ENCODE measurements at places on chromosomes 12 and 14.
A peak's percentile ranks its signal among the peaks of the same experiment; 100 is the strongest.

- peak; percentile 65 for DNase-seq
Observed at GRCh38 chr12:69497308-69498026, 27.3 kb downstream of the FRS2 start.

GRCh38 chr12:94100990-94101737, 47.2 kb upstream of the PLXNC1 start:
- DNase-seq, result peak; percentile 94

- DNase-seq, result no peak
Observed at GRCh38 chr12:321606-322326, 59.1 kb upstream of the SLC6A13 start.

GRCh38 chr12:124661341-124661740, 93.9 kb upstream of the NCOR2 start:
- no peak for DNase-seq

GRCh38 chr12:54206791-54207190, 18.0 kb upstream of the SMUG1 start:
- DNase-seq, result no peak

GRCh38 chr12:30939234-30939633, 12.7 kb downstream of the TSPAN11 start:
- no peak for DNase-seq

GRCh38 chr12:114689075-114689994, 5.4 kb upstream of the TBX3 start:
- no peak for DNase-seq

DNA sequence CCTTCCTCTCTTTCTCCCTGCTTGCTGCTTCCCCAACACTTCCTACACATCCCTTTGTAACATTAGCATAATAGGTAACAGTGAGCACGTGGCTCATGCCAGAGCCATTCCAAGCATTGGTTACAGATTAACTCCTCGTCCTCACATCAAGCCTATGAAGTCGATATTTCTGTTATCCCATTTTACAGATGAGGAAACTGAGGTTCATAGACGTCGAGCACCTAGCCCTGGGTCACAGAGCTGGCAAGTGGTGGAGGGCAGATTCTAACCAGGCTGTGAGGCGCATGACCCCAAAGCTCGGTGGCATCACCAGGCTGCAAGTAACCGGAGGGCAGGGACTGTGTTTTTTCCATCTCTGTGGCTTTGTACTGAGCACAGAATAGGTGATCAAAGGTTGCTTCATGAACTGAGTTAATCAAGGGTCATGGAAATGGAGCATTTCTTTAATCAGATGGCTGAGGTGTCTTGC, 5.7 kb upstream of the SERPINA1 start:
- no peak for DNase-seq

DNA sequence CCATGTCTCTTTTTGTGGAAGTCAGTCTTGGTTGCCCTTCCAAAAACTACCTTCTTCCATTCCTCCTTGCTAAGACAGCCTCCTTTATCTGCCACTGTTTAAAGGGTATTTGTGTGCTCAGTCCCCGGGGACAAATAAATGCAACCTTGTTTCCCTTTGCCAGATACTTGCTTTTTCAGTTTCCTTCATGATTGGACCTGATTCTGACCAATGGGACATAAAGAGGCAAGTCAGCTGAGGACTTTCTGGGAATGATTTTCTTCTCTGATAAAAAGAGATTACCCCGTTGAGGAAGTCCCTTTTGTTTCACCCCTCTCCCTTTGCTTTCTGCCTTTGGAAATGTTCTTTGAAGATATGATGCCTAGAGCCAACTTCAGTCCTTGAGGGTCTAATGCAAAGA, 7.4 kb upstream of the TUBA1B start:
- DNase-seq, result no peak

DNA sequence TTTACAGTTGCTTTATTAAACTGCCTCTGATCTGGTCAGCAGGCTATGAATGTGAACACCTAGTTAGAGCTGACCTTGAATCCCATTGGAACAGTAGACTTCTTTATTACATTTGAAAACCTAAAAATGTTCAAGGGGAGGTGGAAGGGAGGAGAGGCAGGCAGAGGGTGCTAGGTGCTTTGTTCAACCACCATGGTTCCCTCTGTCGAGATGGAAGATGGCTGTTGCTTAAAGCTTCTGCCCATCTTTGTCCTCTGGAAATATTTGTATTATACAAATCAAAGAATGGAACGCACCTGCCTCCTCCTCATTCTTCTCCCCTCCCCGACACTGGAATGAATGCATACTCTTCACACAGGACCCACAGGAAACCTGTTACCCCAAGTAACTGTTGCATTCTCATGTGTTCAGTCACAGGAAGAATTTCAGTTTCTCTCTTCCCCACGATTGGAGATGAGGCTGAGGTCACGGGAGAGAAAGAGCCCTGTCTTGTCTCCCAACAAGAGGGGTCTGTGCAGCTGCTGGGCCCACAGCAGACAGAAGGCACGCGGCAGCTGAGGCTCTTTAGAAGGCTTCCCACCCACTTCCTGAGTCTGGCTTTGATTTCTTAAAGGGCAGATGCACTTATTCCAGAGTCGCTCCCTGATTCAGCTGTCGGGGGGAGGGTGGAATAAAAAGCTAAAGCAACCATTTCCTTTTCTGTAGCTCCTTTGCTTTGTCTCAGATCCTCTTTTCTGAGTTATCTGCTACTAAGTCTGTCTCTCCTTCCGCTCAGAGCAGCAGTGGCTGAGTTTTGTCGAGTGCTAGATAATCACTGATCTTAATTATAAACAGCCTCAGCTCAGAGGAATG, 217.9 kb upstream of the BTG1 start:
- DNase-seq, result peak; percentile 79

GRCh38 chr12:116217045-116217735, 60.3 kb downstream of the MED13L start:
- DNase-seq, result no peak

DNA sequence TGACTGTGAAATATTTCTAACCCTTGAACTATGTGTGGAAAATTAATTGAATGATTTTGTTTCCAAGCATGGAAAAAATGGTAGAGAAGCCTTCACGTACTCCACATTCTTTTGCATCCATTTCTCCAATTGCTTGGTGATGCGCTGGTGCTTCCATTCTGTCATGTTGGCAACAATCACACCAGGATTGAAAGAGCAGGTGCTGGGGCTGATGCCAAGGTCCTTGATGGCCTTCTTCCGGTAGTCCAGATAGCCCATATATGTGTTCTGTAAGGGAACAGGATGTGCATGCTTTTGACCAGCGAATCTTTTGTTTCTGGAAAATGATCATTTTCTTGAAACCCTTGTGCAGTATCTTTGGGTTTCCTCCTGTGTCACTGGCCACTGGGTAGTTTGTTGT, 28.6 kb downstream of the TDG start:
- DNase-seq, result no peak

GRCh38 chr14:92564344-92565039, 50.9 kb downstream of the RIN3 start:
- no peak for DNase-seq

GRCh38 chr14:90828642-90829487, 12.6 kb upstream of the TTC7B start:
- peak; percentile 84 for DNase-seq

DNA sequence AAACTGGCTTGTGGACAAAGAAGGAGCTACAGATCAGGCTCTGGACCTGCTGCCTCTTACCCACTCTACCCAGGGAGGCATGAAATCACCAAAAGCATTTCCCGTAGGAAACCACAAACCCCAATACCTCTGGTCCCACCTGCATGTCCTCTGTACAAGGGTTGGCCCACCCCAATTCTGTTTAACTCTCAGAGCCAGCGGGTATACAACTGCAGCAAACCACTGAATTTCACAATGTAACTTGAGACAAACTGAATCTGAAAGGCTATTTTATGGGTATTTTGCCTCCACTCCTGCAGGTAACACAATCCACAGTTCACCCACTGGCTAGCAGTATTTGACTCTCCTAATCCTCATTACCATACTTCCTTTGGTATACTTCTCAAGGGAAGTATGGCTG, 16.5 kb downstream of the SIX1 start:
- no peak for DNase-seq

GRCh38 chr14:90193925-90194324, 62.4 kb upstream of the PSMC1 start:
- DNase-seq, result peak; percentile 61

GRCh38 chr14:71414631-71415403, 507.6 kb downstream of the PCNX1 start:
- DNase-seq, result no peak

- DNase-seq, result no peak
Observed at GRCh38 chr12:38648813-38649212, 256.6 kb downstream of the CPNE8 start.

DNA sequence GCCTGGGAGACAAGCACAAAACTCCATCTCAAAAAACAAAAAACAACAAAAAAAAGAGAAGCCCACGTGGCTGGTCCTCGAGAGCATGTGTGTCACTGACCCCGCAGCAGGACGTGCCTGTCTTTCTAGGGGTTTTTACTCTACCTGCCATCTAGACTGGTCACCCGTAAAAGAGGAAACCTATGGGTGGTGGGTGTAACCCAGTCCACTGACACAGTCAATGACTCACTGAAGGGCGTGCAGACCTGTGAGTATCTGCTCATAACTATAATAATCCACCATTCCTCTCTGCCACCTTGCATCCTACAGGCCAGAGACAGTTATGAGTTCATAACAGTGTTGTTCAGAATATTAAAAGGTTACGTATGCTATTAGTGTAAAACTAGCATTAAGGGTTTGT, 4.6 kb downstream of the GOLGA3 start:
- DNase-seq, result no peak

DNA sequence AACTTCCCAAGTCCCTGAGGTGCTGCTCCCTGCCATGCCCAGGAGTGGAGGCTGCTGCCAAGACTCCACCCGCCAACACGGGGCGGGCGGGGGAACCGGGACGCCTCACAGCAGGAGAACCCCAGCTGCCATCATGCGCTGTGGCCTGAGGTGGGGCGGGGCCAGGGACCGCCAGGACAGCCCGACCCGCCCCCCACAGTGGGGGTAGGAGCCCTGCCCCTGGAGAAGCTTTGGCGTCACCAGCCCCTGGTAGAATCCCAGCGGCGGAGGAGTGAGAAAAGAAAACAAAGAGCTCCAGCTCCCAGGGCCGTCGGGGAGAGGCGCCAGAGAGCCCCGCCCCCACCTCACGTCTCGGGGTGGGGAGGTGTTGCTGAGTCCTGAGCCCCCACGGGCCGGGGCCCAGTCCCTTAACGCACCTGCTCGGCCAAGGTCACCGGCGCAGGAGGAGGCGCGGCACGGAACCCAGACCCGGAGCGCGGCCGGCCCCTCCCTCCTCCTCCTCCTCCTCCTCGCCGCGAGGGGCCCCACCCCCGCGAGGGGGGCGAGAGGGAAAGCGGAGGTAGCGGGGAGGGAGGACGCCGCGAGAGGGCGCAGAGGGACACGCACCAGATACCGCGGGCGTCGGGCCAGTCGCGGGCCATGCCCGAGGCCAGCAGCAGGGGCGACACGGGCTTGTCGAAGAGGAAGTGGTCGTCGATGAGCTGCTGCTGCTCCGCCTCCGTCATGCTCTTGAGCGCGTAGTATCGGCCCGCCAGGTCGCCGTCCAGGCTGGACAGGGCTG, 1.8 kb downstream of the CKB start:
- DNase-seq, result peak; percentile 90
